SW 1271 (cell line): ENCODE measurements at places on chromosomes 6 and 20.

- no peak for DNase-seq
Observed at GRCh38 chr6:2807342-2808090, 34.1 kb downstream of the SERPINB1 start.

DNA sequence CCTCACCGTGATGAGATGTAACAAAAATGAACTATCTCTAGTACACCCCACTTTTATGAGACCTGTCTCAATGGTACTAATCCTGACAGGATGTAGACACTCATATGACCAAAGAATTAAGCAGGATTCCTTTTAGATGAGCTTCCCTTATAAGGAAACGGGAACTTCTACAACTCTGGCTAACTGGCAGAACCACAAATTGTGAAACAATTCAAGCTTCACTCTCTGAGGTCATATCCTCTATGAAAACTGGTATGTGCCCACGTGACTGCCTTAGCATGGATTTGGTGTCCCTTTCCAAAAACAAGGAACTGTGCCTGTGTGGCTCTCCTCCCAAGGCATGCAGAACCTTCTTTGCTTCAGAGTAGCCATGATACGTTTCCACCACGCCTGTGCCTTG, 14.1 kb upstream of the CPNE5 start:
- peak; percentile 28 for DNase-seq

GRCh38 chr20:61596687-61597330, 344.7 kb downstream of the CDH4 start:
- DNase-seq, result no peak

GRCh38 chr20:21505810-21506530, 7.9 kb downstream of the NKX2-2 start:
- DNase-seq, result no peak

- no peak for DNase-seq
Observed at GRCh38 chr6:130670142-130670541, 157.1 kb upstream of the SMLR1 start.

GRCh38 chr6:41066867-41067304, 5.3 kb downstream of the OARD1 start:
- DNase-seq, result peak; percentile 50

DNA sequence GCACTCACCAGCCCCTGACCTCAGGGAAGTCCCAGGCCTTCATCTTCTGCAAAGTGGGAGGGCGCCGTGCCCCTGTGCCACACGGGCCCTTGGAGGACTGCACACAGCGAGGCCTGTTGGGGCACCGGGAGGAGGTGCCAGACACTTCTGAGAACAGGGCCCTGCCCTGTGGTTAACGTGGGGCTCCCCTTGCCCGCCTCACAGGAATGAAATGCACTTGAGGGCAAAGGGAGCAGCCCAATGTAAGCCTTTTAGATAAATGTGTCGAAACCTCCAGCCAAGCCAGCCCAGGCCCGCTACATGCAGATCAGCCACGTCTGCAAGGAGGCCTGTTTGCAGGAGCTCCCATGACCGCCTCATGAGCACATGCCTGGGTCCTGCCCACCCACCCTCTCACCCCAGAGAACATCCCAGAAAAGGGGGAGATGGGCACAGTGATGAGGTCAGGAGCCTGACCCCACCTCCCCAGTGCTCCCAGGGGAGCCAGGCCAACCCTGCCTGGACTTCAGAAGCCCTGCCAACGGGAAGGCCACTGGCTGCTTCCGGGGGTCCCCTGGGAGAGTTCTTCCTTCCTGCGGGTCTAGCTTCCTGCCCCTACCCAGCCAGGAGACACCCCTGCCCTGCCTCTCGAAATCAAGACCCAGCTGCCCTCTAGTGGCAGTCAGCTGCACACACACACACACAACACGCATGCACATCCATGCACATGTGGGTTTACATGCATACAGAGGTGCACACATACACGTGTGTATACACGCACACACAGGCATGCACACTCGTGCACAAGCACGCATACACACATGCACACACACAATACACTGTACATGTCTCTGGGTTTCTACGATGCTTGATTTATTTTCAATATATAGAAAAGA, 178.7 kb downstream of the TAF4 start:
- no peak for DNase-seq
